Neural crest cell (in vitro differentiated cells): ENCODE measurements at places on chromosomes 3 and 15.

GRCh38 chr3:106256249-106256957, 387.6 kb upstream of the CBLB start:
- DNase-seq, result no peak

DNA sequence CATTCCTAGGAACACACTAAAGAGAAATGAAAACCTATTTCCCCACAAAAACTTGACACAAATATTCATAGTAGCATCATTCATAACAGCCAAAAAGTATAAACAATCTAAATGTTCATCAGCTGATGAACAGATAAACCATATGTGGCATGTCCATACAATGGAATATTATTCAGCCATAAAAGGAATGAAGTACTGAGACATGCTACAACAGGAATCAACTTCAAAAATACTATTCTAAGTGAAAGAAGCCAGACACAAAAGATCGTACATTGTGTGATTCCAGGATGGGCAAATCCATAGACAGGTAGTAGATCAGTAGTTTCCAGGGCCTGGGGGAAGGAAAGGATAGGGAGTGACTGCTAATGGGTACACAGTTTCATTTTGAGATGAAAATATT, 118.0 kb downstream of the GSK3B start:
- DNase-seq, result no peak

- DNase-seq, result no peak
Observed at GRCh38 chr3:4995500-4996053, 16.3 kb downstream of the BHLHE40 start.

GRCh38 chr3:122679085-122679881, 1.4 kb upstream of the PARP14 start:
- peak; percentile 77 for DNase-seq

GRCh38 chr3:125310623-125311081, 64.5 kb downstream of the ZNF148 start:
- DNase-seq, result no peak

DNA sequence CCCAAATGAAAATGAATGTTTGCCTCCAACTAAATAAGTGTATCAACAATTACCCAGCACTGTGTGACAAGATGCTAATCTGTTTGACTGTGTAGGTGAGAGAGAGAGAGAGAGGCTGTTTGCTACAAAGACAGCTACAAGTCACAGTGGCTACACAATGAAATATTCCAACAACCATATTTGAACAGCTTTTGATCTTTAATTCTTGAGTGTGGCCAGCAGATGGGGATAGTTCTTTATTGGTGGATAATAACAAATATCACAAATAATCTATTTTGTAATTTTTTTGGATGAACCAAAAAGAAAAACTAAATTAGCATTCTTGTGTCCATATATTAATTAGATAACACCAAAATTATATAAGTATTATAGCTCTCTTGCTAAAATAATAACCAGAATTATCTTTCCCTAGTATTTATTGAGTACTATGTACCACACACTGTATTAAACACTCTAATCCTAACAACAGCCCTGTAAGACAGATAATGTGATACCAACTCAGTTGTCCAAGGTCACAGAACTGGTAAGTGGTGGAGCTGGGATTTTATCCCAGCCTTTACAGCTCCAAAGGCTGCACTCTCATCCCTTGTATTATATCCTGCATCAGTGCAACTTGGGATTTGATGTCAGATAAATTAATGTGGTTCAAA, 61.9 kb upstream of the C3orf80 start:
- DNase-seq, result no peak

- DNase-seq, result no peak
Observed at GRCh38 chr3:136249593-136249992, 547 bp upstream of the PCCB start.

- no peak for DNase-seq
Observed at GRCh38 chr3:68919000-68919399, 13.3 kb downstream of the TAFA4 start.

- no peak for DNase-seq
Observed at GRCh38 chr3:89841041-89841440, 733.6 kb downstream of the EPHA3 start.

- DNase-seq, result no peak
Observed at GRCh38 chr3:151293127-151293526, 14.8 kb upstream of the P2RY14 start.

DNA sequence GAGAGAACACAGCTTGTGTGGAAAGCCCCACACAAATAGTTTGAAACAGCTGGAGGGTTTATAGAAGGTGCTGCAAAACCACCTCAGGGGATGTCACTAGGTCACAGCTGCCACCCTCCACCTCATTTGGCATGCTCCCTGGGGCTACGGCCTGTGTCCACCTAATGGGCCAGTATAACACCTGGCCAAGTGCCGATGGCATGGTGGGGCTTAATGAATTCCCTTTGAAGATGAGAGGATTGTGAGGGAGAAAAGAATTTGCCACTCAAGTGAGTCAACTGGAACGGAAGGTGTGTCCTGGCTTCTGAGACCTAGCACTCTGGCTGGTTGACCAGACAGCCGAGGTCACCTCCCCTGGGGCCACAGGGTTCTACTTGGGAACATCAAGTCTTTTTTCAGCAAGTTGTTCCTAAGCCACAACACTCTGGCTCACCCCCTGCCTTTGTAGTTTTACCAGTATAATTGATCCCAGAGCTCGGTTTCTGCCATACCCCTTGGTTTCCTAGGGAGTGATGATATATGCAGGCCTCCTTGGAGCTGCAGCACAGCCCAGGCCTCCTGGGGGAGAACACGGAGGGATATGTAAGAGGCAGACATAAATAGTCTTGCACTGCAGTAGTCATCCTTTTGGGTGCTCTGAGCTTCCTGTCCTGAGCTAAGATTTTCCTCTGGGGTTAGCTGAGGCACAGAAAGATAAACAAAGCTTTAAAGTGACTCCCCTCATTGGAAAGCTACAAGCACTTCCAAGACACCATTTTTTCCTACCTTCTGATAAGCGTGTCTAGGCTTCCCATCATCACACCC, 178.2 kb upstream of the LPP start:
- DNase-seq, result no peak

- DNase-seq, result no peak
Observed at GRCh38 chr3:60812502-60812901, 438.8 kb downstream of the FHIT start.

DNA sequence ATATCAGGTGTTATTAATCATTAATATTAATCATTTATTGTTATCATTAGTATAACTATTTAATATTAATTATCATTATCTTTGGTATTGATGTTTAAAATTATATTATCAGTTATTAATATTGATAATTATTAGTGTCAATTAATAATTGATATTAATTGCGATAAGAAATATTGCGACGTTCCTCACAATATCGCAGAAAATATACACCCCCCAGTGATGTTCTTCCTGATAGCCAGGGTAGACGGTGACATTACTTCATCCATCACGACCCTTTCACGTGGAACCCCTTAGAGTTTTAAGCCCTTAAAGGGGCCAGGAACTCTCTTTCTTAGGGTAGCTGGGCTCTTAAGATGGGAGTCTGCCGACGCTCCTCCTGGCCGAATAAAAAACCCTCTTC, 98.6 kb upstream of the OSBPL11 start:
- no peak for DNase-seq

DNA sequence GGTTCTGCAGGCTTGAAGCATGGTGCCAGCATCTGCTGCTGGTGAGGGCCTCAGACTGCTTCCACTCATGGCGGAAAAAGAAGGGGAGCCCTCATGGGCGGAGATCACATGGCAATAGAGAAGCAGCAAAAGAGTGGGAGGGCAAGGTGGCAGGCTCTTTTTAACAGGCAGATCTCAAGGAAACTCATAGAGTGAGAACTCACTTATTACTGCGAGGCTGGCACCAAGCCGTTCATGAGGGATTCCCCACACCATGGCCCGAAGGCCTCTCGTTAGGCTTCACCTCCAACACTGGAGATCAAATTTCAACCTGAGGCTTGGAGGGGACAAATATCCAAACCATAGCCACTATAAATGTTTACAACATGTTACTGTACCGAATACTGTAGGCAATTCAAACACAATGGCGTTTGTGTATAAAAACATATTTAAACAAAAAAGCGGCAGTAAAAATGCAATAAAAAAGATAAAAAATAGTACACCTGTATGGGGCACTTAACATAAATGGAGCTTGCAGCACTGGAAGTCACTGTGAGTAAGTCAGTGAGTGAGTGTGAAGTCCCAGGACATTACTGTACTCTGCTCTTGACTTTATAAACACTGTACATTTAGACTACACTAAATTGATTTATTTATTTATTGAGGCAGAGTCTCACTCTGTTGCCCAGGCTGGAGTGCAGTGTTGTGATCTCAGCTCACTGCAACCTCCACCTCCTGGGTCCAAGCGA, 18.8 kb upstream of the MOBP start:
- no peak for DNase-seq
